ENCODE measurements at places on chromosomes 3 and 15.

- no peak for DNase-seq
Observed at GRCh38 chr3:56989169-56989976, 71.1 kb upstream of the SPATA12 start.

DNA sequence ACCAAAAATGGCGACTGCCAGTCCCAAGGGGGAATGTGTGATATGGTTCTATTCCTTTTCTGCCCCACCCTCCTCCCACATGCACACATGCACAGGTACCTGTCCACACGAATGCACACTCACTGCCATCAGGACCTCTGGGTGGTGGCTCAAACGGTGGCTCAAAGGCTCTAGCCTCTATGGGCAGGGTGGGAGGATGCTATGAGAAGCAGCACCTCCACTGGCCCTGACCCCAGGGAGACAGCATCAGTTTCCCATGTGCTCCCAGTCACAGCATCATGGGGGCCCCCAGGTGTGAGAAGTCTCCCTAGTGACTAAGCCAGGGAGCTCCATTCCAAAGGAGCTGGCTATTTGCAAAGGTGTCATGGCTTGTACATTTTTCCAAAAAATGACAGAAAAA lies 15.9 kb downstream of the SEMA3G start:
- DNase-seq = no peak

- DNase-seq = no peak
Observed at GRCh38 chr15:59794229-59794886, 105.2 kb upstream of the BNIP2 start.

DNA sequence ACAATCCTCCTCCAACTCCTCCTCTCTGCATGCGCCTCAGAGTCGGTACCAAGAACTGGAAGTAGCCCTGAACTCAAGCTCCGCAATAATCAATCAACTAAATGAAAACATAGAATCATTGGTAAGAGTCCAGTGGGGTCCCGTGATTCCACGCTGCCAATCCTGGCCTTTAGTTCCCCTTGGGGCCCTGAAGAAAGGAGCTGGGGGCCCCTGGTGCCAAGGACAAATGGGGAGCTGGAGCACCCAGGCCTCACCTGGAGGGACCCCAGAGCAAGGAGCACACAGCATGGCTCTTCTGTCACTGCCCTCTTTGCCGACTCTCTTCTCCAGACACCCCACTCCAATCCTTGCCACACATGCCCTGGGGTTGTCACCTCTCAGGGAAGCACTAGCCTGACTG lies 80.3 kb downstream of the ADAMTS7 start:
- DNase-seq = no peak

DNA sequence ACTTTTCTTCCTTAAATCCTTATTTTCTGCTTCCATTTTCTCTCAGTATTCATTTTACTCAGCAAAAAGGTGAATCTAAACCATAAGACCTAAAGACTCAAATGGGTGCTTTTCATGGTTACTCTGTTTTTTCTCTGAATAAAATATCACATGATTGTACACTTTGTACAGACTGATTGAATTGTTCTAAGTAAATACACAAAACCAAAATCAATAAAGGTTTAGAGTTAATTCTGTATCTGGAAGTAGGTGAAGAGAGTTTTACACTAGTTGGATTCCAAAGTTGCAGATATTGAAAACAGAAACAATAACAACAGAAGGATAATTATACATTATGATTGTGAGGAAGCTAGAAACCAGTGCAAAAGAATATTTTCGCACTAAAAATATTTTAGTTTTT lies 546.2 kb downstream of the TUSC7 start:
- no peak for DNase-seq

- DNase-seq = no peak
Observed at GRCh38 chr3:119508172-119508845, 10.0 kb downstream of the TIMMDC1 start.

DNA sequence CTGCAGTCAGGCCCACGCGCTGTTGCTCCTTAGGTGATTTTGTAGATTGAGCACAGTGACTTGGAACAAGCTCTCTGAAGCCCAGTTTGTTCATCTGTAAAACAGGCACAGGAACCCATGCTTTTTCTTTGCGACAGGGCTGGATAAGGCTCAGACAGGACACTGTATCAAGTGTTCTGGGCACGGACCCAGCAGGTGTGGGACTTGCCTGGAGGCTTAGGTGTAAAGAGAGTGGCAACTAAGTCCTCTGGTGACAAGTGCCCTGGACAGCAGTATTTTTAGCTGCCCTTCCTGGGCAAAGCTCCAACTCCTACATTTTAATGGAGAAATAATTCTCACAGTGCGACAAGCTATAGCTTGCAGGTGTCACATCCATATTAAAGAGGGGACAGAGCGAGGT lies 32.2 kb downstream of the CD276 start:
- DNase-seq = no peak

- no peak for DNase-seq
Observed at GRCh38 chr15:101570241-101570640, 80.7 kb upstream of the PCSK6 start.

- DNase-seq = no peak
Observed at GRCh38 chr3:59256230-59256629, 206.4 kb upstream of the CFAP20DC start.

- peak; percentile 17 for DNase-seq
Observed at GRCh38 chr3:134486577-134487041, 752 bp downstream of the CEP63 start.

- no peak for DNase-seq
Observed at GRCh38 chr3:160665784-160666526, 11.0 kb upstream of the ARL14 start.

GRCh38 chr15:65688462-65688861 lies 66.7 kb downstream of the SLC24A1 start:
- DNase-seq = no peak

DNA sequence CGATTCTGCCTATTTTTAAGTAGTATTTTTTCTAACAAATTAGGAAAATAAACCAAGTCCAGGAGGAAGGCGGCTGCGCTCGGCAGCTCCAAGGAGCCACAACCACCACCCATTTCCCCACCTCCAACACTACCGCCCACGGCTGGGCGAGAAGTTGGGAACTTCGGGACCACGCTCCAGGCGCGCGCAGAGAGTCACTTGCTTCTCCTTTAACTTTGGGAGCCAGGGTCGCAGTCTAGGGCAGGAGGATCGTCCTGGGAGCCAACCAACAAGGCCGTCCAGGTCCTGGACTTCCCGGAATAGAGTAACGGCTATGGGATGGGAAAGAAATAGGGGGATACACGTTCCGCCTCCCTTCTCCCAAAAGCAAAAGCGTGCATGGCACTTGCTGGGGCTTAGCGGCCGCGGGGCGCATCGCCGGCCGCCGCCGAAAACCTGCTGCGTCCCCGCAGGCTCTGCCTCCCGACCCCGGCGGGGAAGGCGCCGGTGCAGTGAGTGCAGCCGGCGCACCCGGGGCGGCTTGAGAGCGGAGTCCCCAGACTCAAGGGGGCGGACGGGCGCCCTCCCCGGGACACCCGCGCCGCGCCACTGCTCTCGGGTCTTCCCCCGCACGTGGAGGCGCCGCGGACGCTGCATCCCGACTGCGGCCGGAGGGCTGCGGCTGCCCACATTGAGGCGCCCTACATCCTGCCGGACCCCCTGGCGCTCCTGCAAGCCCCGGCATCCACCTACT lies 699 bp downstream of the MEGF11 start:
- DNase-seq = no peak

- DNase-seq = no peak
Observed at GRCh38 chr15:81279621-81280485, 44.1 kb downstream of the STARD5 start.

- DNase-seq = peak; percentile 85
Observed at GRCh38 chr3:97821287-97821773, 481 bp upstream of the CRYBG3 start.

DNA sequence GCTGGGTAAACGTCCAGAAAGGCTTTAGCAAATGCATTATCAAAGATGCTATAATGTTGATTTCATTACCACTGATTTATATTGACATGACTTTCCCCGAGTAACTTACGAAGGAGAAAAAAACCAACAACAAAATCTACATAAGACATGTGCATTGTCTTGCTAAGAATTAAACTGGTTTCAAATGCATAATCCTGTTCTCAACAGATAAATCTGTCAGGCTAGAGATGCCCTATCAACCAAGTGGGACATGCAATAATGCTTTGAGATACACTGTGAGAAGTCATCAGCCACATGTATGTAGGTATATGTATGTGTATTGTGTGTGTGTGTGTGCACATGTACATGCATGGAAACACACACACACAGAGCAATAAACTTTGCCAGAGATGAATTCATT lies 195.6 kb downstream of the MEIS2 start:
- DNase-seq = no peak

DNA sequence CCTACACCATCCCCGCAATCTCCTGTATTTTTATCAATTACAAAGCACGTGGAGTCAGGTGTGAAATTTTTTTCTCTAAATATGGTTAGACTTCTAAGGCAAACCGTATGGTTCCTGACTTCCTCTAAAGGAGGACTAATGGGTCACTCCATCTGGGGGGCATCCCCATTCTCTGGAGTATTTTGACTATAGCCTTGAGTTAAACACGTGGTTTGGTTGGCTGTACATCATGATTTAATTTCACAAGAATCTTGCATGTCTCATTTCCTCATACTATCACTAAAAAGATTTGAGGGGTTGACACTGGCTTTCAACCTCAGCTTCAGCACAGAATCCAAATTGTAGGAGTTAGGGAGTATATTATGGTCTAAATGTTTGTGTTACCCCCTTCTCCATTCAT lies 25.3 kb upstream of the ZNF770 start:
- no peak for DNase-seq

GRCh38 chr15:91320101-91320500 lies 220.0 kb downstream of the SV2B start:
- no peak for DNase-seq

GRCh38 chr15:99729920-99730319 lies 3.3 kb downstream of the LYSMD4 start:
- DNase-seq = no peak

DNA sequence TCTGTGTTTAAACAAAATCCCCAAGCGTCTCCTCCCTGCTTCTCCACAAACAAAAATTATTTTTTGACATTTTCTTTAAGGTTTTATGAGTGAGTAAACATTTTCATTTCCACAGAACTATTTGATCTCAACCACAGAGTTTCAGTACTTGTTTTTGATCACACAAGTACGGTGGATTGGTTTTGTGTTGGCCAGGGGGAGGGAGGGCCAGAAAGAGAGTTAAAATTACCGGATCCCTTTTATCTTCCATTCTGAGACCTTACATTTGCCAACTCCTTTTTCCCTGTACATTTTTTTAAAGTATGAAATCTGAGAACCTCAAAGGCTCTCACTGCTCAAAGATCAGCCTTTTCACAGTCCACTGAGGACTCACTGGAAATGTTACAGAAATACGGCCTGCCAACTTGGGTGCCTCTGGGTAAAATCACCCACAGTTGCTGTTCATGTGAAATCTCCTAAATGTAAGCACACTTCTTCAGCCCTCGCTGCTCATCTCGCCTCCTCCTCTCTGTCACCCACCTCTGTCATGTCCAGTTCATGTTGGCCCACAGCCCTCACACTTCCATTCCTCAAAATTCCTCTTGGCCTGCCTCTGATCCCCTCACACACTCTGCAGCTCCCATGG lies 1.7 kb downstream of the HOMER2 start:
- no peak for DNase-seq

DNA sequence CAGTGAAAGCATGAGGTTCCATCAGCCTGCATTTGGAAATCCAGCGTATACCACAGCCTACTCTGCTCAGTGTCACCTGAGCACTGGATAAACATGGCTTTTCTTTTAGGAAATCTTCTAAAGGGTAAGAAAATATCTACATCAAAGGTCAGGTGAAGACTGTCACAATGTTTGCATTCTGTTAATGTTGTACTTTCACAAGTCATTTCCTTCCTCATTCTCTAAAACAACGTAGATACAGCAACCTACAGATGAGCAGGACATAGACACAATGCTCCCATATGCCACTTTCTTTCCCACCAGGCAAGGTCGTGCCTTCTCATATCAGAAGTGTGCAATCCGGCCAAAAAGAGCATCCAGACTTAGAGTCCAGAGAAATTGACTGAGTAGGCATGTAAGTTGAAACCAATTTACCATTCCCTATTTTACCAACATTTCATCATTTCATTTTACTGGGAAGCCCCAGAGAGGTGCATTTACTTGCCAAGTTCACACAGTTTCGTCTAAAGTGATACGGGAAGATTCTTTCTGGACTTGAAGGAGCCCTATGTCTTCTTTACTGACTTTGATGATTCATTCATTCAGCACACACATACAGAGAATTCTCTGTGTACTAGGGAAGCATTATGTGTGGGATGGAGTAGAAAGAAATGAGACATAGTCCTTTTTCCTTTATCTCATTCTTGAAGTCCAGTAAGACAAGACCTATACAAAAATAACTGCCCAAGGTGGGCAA lies 30.6 kb upstream of the LPP start:
- DNase-seq = no peak

- no peak for DNase-seq
Observed at GRCh38 chr3:168531116-168531515, 435.4 kb upstream of the GOLIM4 start.

- no peak for DNase-seq
Observed at GRCh38 chr15:29938361-29939335, 116.4 kb upstream of the TJP1 start.

DNA sequence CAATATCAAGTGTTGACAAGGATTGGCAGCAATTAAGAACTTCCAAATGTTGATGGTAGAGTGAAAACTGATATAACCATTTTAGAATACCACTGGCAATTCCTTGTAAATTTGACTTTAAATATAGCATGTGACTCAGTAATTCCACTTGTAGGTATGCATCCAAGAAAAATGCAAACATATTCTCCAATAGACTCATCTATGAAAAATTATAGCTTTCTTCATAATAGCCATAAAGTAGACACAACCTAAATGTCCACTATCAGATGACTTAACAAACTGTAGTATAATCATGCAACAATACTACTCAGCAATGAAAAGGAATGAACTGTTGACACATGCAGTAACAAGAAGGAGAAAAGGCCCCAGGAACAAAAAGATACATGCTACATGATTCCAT lies 988.1 kb downstream of the FHIT start:
- no peak for DNase-seq

DNA sequence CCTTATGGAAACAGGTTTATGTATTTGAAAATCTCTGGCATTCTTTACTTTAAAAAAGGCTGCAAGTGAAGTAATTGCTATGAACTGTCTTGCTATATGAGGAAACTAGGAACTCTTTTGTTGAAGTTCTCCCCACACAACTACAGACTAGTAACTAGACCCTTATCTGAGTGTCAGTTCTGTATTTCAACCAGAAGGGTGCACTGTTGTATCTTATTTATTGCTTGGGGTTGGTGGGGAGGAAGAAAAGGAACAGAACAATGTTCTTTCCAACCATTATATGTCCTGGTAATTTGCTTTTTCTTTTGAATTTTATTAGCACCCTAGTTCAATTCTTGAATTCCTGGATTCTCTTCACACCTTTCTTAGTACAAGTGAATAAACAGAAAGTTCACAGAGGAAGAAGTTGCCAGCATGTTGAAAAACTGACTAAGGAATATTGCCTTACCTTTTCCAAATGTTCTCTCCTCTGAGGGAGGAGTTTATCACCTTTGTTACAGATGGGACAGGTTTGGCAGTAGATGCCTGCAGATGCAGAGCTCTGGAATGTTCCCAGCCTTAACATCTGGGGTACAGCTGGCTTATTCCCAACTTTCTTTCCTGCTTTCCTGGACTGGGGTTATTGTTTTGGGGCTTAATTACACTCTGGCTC lies 162.4 kb upstream of the CFAP20DC start:
- no peak for DNase-seq

GRCh38 chr3:143037867-143038266 lies 36.5 kb downstream of the U2SURP start:
- DNase-seq = no peak
